ENCODE measurements at places on chromosomes 6 and 20.

- no peak for DNase-seq
Measured at GRCh38 chr6:170385506-170385905, 78.9 kb downstream of the FAM120B start.

GRCh38 chr6:159312206-159312605, 143.0 kb downstream of the FNDC1 start:
- DNase-seq, result no peak

- DNase-seq, result no peak
Measured at GRCh38 chr6:120564779-120565178, 769.5 kb downstream of the TBC1D32 start.

GRCh38 chr6:27111743-27112142, 135.8 kb upstream of the PRSS16 start:
- no peak for DNase-seq

DNA sequence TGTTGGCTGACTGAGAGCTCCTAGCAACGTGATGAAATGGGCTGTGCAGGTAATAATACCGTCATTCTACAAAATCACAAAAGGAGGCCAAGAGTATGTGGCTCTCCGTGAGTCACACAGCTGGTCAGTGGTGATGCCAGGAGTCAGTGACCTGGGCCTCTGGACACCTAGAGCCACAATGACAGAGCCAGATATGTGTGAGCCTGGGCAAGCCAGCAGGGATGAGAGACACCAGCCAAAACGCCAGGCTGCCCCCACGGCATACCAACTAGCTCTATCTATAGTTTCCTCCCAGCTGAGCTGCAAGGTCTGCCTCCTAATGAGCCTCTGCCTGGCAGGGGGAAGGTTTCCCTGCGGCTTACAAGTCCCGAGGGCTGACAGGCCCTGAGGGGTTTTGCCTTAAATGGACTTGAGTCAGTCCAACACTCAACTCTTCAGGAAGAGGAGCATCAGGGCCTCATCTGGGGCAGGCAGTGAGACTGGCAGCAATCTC, 70.0 kb downstream of the CPNE5 start:
- no peak for DNase-seq

DNA sequence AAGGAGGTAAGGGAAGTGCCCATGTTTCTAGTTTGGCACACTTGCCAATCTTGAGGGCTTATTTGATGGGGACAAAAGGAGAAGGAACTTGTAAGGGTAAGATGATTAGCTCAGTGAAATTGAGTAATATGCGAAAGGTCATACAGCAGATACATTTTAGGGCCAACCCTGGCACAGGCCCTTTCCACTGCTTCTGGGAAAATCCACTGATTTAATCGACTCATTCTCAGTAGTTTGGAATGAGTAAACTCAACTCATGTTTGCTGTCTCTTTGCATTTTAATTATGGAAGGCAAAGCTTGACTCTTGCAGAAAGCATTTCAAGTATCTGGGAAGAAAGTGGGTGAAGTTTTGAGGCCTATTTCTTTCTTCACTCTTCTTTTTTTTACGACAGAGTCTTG, 20.0 kb downstream of the PHF20 start:
- no peak for DNase-seq

GRCh38 chr20:35062478-35062877, 30.1 kb downstream of the TRPC4AP start:
- no peak for DNase-seq

DNA sequence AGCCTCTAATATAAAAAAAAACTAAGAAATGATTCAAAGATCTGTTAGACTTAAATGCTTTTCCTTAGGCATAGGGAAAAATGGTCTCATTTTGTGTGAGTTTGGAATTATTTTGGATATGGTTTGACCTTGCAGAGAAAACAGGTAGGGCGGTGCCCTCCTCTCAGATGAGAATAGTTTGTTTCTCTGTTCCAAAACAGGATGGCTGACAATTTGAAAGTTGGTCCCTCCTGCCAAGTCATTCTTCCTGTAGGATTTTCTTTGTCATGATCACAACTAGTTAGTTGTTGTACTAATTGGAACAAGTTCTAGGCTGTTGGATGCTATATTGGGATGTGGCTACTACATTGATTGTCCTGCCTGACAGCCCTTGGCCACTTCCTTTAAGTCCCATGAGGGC, 108.6 kb downstream of the BCKDHB start:
- no peak for DNase-seq

DNA sequence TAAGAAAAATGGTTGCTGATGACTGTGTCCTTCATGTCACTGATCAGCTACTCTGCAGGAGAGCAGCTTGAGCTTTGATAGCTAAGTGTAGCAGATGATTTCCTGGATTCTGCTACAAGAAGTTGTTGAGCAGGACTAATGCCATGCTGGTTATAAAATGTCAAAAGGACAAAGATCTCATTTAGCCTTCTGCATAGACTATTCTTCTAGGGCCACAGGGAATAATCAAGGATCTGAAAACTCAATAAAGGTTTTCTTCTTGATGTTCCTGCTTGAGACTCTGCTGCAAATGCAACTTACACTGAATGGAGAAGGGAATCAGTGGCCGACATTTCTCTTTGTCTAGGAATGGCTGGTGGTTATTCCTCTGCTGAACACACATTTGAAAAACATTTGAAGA, 360.3 kb upstream of the PTCHD4 start:
- no peak for DNase-seq

GRCh38 chr6:53309901-53310300, 38.8 kb downstream of the ELOVL5 start:
- no peak for DNase-seq

DNA sequence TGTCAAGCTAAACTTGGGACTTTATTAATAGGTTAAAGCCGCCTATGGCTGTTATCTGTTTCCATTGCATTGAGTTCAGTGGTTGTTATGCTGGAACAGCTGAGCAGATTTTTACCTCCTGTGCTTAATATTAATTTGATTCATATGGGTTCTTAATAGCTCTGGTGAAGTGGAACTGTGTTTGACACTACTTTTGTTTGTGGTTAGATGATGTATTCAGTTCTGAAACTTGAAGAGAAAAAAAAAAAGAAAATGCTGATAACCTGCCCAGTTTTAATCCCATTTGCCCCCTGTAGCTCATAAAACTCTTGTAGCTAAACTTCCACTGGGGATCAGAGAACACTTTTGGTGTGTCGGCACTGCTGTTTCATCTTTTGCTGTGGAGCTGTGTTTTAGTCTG, 117.8 kb downstream of the ZDHHC14 start:
- no peak for DNase-seq

DNA sequence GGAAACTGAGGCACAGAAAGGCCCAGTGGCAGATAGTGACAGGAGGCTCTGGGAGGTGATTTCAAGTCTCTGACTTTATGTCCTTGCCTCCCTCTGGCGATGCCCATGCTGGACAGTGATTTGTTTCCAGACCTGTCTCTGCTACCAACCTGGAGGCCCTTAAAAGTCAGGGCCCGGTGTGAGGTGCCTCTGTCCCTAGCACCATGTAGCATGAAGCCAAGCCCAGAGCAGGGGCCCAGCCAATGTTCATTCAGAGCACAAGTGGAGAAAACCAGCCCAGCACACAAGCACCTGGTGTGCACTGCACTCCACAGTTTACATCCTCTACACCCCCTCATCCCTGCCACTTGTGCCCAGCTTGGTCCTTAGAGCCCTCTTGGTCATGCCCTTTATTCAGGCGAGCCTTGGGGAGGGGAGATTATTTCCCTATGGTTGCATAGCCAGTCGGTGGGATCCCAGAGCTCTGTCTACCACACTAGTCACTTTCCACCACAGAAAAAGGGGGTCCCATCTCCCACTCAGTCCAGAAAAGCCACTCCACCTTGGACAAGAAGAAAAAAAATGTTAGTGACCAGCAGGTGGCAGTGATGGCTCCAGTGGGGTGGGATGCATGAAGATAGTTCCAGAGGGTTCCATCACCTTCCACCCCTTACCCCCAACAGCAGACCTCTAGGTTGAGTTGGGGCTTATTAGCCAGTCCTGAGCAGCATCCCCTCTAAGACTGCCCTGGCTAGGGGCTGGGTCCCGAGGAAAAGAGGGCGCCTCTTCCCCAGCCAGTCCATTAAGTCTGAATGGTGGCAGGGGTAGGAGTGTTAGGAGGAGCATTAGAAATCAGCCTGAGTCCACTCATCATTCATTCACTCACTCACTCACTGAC, 30.9 kb downstream of the KIAA1755 start:
- DNase-seq, result no peak

- no peak for DNase-seq
Measured at GRCh38 chr6:37897321-37897720, 77.8 kb downstream of the ZFAND3 start.

DNA sequence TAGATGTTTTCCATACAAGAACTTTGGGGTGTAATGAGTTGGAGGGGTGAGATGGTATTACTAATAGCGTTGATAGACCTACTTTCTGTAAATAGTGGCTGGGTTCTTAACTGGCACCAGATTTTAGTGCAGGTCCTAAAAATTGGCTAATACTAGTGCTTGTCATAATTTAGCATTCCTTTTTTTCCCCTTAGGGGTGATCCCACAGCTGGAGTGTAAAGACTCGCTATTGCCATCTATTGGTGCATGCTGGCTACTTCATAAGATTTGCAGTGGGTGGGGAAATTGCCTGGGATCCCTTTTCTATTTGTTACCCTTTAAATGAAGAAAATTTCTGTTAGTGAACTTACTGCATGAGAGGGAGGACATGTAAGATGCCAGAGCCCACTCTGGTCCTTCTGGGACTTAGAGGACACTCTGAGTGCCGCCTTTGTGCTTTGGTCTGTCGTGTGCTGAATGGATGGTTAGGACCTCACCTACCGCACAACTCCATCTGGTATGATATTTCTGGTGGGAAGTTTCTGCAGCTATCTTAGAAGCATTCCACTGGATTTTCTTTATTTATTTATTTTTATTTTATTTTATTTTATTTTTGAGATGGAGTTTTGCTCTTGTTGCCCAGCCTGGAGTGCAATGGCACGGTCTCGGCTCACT, 195.5 kb downstream of the JARID2 start:
- DNase-seq, result no peak

DNA sequence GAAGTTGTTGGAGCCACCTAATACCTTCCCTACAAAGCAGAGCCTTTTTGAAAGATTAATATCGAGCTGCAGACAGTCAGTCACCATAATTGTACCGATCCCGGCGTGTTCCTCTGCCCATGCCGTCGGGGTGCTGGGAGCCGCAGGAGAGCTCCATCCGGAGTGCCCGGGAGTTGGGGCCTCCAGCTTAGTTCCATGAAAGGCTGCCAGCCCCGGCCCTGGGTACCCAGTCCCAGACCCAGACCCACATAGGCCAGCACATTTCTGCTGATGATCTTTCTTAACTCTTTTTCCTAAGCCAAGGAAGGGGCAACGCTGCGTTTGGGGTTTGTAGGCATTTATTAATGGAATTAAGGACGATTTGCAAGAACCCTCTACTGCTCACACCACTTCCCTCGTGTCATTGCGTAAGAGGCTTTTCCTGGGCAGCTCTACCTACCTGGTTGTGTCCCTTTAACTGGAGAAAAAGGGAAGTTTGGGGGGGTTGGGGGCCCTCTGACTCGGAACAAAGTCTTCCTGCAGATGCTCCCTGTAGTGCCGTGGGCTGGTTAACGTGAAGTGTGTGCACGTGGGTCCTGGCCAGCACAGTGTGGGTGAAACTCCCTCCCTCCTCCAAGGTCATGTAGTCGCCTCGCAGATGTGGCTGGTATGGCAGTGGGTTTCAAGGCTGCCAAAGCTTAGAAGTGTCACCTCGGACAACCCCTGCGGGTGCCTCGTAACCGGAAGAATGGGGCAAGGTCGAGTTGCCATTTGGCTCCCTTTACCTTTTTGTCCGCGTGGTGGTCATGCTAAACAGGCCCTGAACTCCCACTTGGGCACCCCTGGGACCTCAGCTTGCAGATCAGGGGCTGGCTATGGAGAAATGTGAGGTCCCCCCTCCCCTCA, 54.3 kb upstream of the APCDD1L start:
- no peak for DNase-seq

DNA sequence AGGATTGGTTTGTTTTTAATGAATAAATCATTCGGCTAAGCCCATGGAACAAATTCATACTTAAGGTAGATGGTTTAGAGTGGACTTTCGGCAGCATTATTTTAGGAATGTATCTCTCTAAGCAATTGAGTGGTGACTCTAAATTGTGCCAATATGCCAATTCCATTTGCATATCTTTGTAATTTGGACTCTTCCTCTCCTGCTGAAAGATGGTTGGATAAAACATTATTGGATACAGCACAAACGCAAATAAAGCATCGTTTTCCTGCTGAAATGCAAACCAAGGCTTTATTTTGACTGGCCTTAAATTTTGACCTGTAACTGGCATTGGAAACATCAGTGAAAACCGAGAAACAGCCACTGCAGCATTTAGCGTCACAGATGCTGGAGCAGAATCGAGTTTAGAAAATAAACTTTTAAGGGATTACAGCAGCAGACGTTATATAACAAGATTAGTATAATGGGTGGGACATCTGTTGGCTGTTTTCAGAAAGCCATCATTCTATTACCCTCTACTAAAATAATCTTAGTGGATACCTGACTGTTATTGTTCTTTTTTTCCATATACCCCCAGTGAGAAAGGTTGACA, 726.0 kb downstream of the KIF16B start:
- no peak for DNase-seq

DNA sequence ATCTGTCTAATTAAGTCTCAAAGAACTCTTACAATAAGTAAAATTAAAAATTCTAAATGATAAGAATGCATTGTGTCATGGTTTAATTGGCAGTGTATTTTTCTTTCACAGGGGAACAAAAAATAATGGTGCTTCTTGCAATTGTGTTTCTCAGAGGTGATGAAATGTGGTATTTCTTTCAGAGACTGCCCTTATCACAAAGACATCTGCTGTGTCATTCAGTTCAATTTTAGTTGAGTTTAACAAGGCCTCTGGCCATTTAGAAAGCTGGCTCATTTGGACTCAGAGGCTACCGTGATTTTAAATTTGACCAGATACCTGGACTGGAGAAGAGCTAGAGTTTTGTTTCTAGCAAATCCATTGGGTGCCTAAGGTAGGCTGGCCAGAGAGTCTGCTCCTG, 23.6 kb upstream of the ZNF831 start:
- DNase-seq, result no peak

DNA sequence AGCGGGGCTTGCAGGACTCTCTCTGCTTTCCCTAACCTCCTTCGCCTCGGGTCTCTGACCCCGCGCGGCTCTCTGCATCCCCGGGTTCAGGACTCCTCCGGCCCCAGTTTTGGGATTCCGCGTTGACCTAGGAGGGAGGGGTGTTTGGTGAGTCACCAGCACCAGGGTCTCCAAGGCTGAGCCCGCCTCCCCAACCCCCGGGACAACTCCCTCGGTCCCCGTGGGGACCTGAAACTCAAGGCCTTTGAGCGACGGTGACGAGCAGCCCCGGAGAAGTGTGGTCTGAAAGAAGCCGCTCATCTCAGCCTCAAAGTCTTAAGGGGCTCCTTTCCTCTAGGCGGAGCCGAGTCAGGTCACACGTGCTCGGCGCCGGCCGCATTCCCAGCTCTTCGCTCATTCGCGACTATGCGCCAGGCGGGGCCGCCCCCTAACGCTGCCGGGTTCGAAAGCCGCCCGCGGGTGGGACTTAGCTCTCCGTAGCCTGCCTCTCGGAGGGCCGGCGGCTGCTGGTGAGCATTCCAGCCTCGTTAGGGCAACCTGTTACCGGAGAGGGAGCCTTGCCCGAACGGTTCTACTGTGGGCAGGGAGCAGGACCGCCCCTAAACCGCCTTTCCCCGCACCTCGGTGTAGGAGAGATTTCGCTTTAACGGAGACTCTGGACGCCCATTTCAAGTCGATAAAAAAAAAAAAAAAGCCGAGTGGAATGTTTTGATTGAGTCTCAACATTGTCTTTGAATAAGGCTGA, 3.0 kb upstream of the PRDM13 start:
- DNase-seq, result no peak

GRCh38 chr6:26152226-26153101, 65.2 kb downstream of the HFE start:
- no peak for DNase-seq
